ENCODE measurements at places on chromosomes 4 and X. TPM values are rescaled to one million over a fixed set of nuclear protein-coding genes. Genes with fewer than 3 reads are reported as not detected.

DNA sequence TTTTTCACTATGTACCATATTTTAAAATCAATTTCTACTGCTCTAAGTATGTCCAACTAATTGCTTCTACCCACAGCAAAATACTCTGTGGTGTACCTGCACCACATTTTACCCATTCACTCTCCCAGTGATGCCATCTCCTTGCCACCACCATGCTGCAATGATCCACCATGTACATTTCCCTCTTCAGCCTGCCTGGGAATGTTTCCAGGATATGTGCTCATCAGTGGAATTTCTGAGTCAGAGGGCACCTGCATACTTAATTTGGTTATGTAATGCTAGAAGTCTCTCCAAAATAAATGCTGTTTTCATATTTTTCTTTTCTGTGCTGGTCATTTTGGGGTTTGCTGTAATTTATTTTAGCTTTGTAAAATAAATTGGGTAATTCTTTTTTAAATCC, 33.2 kb upstream of the OCIAD2 start:
- DNase-seq = peak; percentile 94

DNA sequence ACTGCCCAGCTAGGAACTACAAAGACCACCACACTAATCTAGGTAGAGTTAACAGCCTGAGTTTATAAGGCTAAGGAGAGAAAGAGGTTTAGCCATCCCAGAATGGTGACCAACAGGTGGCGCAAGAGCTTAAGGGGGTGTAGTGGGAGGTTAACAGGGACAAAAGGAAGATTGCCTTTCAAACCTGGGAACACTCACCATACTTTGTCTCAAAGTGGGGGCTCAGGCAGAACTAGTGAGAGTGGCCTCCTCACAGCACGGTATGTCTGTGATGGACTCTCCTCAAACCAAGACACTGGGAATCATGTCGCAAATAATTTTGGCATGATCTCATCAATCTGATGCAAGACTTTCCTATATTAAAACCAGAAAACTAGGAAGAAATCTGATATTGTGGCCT, 23.4 kb downstream of the CCNI start:
- DNase-seq = peak; percentile 44

TENM3 gene
- 3.6 TPM for total RNA-seq

NLGN3 gene
- 0.83 TPM for total RNA-seq

DNA sequence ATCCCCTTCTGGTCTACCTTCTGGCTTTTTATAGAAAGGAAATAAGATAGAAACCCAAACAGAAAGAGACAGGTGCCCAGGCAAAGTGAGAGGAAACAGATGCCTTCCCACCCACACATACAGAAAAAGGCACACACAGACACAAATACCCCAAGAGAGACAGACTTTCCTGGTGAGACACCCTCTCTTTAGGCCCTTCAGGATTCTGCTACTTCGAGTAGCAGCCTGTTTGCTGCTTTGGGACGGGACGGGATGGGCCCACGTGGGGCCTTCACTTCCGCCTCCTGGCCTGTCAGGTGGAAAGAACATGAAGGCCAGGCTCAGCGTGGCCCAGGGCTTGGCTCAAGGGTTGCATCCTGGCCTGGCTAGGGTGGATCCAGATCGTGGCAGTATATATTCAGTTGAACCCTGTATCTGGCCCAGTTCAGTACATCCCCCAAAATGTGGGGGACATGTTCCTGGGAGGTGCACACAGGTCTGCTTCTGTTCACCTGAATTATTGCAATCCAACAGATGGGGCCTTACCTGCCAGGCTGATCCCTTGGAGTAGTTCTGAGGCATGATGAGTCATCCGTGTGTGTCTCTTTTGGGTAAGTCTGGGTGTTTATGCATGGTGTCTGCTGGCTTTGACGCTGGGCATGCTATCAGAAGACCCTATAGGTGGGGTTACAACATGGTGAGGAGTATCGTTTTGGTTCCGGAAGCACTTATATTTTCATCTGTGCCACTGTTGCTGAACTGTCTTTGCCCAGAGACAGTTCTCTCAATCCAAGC, 2.4 kb downstream of the ZNF275 start:
- DNase-seq = no peak

DNA sequence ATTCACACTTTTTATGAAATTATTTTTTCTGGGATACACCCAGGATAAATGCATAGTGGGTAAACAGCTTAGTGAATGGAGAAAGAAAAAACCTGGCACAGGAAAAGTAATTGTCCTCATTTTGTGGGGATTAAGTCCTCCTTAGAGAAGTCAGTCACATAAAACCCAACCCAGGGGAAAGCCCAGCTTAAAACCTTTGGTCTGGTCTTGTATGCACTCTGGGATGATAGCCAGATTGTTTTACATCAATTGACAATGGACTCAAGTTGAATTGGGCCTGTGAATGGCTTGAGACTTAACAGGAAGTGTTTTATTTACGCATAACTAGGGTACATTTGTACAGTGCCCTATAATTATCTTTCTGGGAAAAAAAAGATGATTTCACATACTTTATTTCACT, 561.3 kb upstream of the GRIA3 start:
- peak; percentile 33 for DNase-seq

- DNase-seq = no peak
Observed at GRCh38 chr4:93084599-93085305, 743.8 kb upstream of the ATOH1 start.

DNA sequence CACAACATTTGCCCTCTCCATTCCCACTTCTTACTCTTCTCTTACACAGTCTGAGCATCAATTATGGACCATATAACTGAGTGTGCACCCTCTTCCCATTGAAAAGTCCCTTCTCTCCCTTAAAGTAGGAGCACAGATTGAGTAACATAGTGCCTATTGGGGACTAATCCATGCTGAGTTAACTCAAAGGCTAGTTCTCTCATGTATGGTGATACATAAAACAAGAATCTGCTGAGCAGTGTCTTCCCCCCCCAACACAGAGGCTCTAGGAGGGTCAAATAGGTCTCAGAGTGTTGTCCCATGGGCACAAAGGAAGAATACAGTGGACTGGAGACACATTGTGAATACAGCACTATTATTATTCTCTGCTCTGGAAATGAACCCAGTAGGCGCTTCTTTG, 274.6 kb upstream of the BOD1L1 start:
- no peak for DNase-seq

DNA sequence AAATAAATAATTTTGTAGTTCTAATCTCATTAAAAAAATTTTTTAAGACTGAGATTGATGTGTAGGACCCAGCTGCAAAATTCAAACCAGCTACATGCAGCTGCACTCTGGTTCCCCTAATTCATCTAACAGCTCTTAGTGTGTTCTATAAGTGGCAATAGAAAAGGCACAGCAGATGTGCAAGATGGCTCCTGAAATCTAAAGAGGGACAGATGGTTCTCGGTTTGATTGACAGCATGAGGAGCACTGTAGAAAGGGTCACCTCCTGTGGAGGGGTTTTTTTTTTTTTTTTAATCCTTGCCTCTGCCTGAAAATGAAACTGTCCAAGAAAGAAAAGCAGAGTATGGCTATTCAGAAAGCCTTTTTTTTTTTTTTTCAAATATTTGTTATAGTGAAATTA, 16.9 kb upstream of the OCIAD1 start:
- no peak for DNase-seq

DNA sequence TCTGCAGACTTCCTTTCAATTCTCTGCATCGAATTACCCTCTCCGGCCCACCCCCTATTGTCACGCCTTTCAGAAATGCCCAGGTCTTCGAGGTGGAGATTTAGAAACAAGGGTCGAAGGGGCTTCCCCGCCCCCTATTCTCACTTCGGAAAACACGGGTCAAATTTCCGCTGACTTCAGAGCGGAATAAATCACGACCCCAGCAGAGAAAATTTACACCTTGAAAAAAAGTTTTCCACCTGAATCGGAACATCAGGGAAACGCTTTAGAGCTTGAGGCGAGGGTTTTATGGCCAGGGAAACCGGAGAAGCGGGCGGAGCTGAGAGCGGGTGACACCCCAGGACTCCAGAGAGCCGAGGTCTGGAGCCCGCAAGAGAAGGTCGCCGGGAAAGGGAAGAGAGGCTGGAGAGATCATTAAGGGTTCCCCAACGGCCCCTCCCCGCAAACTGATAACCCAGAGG, 1.6 kb downstream of the SHISA3 start:
- no peak for DNase-seq

GPR119 gene
- total RNA-seq = not detected

DMRTC1 gene
- total RNA-seq = not detected

DNA sequence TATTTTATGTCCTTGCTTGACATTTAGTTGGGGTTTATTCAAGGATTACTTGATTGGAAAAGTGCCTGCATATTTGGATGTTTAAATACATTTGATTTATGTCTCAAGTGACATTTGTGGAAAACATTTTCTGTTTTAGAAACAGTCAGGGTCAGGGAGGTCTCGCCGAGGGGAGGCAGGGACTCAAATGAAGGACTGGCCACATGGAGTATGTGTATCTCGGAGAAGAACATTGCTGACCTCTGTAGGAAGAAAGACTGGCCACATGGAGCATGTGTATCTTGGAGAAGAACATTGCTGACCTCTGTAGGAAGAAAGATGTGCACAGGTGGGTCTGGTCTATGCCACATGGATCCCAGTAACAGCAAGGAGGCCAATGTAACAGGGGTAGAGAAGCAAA, 233.6 kb downstream of the TRIML1 start:
- DNase-seq = peak; percentile 18

Data from fibroblast of lung (primary cell).